ENCODE measurements at places on chromosomes 3 and 15.

DNA sequence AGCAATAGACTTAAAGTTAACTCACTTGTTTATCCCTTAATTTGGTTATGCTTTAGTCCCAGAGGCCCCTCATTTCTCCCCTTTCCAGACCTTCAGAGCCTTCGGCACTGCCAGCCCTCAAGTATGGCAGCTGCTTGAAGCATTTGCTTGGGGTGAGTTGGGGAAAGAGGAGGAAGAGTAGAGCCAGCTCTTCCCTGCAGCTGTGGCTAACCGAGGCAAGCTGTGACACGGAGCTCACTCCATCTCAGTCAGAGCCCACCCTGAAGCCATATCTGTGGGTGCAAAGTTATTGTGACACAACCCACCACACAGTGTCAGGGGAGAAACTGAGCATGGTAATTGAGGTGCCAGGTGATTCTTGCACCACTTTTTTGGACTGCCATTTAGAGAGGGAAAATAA lies 66.1 kb downstream of the FILIP1L start:
- no peak for DNase-seq

- DNase-seq, result no peak
Measured at GRCh38 chr3:10140996-10141546, 507 bp upstream of the VHL start.

- DNase-seq, result peak; percentile 50
Measured at GRCh38 chr15:69595009-69595791, 142.6 kb downstream of the RPLP1 start.

DNA sequence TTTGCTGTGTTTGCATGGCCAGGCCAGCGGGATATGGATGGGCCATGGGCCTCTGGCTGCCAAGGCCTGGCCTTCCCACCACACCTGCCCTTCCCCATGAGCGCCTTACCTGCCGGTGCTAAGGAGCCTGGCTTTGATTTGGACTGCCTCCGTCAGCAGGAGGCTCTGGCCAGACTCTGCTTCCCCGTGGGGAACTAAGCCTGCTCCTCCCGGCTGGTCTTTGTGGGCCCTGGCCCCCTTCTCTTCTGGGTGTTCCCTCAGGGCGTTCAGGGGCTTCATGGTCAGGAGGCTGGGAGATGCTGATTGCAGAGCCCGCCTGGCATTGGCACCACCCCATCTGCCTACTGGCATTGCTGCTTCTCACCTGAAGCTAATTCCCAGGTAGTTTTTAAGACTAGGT lies 45.2 kb downstream of the SMAD6 start:
- DNase-seq, result no peak

GRCh38 chr3:161674402-161674801 lies 177.8 kb downstream of the OTOL1 start:
- no peak for DNase-seq

GRCh38 chr15:85973584-85974347 lies 105.9 kb upstream of the AGBL1 start:
- no peak for DNase-seq

DNA sequence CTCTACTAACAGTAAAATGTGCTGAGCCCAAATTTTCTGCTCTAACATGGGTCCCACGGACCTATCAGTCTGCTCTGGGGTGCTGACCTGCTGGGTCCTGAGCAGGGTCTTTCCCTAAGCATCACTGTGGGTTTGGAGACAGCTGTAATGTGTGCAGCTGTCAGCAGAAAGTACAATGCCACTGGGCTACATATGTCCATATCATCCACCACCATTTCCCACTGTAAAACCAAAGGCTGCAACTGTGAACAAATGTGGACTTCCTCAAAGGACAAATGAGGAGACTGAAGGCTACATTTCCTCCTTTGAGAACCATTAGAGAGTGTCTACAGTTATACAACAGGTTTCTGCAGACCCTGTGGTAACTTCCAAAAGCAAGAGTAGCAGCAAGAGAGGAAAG lies 33.8 kb upstream of the IP6K2 start:
- DNase-seq, result peak; percentile 34

DNA sequence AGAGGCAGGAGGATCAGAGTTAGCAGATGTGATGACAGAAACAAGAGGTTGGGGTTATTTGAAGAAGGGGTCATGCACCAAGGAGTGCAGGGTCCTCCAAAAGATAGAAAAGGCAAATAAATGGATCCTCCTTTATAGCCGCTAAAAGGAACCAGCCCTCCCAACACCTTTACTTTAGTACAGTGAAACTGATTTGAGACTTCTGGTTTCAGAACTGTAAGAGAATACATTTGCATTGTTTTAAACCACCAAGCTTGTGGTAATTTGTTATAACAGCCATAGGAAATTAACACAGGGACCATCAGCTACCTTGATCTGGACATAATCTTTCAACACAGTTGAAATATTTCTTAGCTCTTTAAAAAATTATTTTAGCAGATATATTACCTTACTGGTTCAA lies 166.6 kb downstream of the TIGIT start:
- DNase-seq, result no peak

DNA sequence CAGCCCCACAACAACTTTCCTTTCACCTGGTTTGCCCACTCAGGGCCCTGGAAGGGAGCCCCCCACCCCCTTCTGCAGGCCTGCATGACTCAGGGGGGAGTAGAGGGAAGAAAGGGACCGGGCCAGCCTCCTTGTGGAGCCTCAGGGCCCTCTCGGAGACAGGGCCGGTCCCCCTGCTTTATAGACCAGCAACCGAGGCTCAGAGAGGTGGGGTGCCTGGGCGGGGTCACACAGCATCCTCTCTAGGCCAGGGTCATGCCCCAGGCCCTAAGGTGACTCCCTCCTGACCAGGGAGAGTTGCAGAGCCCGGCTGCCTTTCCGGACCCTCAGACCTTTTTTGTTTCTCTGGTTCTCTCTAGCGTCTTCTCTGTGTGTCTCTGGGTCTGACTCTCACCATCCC lies 211.3 kb downstream of the TBC1D2B start:
- no peak for DNase-seq

DNA sequence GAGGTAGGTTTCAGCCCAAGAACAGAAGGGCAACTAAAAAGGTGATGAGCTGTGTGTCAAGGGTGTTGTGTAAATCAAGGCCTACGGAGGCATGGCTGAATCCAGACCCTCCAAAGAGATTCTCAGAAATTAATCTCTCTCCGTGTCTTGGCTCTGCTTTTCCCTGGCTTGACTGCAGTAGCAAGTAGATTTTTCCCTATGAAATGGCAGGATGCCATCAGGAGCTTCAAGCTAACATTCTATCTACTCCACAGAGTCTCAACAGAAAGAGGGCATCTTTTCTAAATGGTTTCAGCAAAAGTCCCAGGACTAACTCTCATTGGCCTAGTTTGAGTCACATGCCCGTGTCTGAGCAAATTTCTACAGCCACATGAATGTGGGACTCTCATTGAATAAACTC lies 58.3 kb downstream of the LSM3 start:
- DNase-seq, result no peak

DNA sequence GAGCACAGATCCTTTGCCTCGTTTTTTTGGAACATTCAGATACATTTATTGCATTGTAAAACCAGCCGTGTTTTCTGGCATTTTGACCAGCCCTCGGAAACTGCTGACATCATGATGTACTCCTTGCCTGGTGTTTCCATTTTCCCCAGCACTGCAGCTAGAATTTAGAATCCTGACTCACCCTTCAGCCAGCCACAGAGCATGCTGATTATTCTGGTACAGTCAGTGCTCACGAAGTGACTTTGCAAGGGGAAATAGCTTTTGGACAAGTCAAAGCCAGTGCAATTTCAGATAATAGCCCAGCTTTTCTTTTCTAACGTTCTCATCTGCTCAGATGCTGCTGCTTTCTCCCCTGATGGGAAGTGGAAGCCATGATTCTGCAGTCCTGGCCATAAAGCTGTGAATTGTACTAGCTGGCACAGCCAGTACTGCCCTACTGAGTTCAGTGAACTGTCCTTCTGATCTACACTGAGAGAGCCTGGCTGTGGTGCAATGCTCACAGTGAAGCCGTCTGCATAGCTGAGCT lies 12.1 kb upstream of the CNBP start:
- DNase-seq, result peak; percentile 86

GRCh38 chr3:65836047-65836446 lies 202.7 kb downstream of the MAGI1 start:
- no peak for DNase-seq

- no peak for DNase-seq
Measured at GRCh38 chr3:89340408-89340807, 233.0 kb downstream of the EPHA3 start.

DNA sequence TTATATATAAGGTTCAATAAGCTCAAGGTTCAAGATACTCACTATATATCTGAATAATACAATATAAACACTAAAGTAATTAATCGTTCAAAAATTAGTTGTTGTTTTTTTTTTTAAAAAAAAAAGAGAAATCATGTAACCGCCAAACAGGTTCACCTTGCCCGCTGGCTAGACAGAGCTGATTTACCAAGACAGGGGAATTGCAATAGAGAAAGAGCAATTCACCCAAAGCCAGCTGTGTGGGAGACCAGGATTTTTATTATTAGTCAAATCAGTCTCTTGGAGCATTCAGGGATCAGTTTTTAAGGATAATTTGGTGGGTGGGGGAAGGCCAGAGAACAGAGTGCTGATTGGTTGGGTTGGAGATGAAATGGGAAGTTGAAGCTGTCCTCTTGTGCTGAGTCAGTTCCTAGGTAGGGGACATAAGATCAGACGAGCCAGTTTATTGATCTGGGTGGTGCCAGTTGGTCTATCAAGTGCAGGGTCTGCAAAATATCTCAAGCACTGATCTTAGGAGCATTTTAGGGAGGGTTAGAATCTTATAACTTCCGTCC lies 7.9 kb downstream of the HIGD1A start:
- DNase-seq, result no peak

GRCh38 chr3:98026425-98027084 lies 8.6 kb downstream of the GABRR3 start:
- DNase-seq, result no peak

DNA sequence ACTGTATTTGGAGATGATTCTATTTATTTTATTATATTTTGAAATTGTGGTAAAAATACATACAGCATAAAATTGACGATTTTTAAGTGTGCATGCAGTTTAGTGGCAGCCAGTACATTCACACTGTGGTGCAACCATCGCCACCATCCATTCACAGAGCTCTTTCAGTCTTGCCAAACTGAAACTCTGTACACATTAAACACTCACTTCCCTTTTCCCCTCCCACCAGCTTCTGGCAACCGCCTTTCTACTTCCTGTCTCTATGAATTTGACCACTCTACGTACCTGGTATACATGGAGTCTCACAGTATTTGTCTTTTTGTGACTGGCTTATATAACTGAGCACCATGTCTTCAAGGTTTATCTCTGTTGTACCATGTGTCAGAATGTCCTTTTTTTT lies 303.3 kb upstream of the ATP10A start:
- peak; percentile 7 for DNase-seq

DNA sequence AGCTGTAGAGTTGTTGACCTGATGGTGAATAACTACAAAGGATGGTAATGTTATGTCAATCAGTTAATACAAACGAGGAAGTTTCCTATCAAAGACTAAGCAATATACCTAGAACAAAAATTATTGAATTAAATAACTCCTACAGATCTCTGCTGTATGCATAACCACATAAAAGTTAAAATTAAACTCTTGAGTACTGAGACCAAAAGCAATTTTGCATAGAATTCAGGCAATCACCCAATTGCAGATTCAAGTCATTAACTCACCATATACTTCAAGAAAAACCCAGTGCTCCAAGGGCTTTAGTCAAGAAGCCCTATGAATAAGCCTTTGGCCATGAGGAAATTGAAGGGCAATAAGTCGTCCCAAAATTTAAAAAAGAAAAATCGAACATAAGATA lies 518.8 kb downstream of the MECOM start:
- no peak for DNase-seq

DNA sequence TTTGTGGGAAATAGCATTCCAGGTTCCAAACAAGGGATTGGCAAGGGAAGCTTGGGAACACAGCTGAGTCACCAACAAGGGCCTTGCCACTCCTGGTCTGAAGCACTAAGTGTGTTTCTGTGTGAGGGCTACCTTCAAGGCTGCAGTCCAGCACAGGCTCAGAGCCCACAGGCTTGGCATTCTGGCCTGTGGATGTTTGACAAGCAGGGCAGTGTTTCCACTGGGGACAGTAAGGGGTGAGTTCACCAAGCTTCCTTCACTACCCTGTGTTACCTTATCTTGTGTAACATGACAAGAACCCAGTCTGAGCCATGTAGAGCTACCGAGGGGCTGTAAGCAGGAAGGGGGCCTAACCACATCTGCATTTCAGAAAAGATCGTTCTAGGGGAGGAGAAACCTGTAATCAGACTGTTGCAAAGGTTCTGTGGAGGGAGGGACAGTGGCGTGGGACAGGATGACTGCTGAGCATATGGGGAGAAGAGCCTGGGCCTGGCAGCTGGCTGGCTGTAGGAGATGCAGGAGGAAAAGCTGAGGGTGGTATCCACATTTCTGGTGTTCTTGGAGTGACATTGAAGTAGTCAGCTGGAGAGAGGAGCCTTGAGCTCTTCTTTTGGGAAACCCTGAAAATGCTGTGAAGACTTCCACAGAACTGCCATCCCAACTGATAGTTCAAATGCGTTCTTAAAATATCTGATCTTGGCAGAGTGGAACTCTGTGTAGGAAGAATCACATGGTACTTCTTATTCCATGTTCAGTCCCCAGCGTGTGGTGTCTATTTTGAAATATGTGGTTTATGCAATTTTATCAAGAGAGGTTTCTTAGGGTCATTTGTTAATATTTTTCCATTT lies 61.3 kb downstream of the CTDSPL start:
- peak; percentile 54 for DNase-seq

DNA sequence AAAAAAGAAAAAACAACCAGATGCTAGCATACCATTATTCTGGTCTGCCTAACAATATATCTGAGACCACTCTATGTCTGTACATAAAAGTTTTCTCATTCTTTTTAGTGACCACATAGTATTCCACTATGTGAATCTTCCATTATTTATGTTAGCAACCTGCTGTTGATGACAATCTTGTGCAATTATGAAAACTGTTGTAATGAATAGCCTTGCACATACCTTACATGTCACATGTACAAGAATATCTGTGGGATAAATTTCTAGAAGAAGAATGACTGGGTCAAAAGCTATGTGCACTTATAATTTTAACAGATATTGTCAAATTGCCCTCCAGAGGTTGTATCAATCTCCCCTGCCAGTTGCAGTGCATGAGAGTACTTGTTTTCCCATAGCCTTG lies 62.5 kb downstream of the ARHGAP31 start:
- peak; percentile 42 for DNase-seq

DNA sequence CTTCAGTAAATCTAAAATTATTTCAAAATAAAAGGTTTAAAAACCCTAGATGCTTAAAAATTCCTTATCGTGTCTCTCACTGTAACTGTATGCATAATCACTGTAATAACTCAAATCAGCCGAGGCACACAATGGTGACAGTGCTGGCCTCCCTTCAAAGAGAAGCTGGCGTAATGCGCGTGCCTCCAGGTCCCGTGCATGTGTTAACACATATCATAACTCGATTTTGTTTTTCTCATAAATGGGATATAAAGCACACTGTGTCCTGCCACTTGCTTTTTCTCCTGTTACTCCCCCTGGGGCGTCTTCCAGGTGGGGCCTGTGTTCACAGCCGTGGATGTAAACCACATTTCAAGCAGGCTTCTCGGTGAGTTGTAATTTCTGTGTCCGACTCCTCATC lies 56.0 kb downstream of the TPRA1 start:
- DNase-seq, result no peak

- DNase-seq, result no peak
Measured at GRCh38 chr3:99503350-99503749, 135.0 kb upstream of the COL8A1 start.

GRCh38 chr15:25931851-25932250 lies 68.7 kb upstream of the ATP10A start:
- peak; percentile 76 for DNase-seq

- DNase-seq, result peak; percentile 33
Measured at GRCh38 chr15:25501828-25502446, 63.1 kb upstream of the UBE3A start.

- no peak for DNase-seq
Measured at GRCh38 chr3:11606865-11607440, 36.8 kb downstream of the VGLL4 start.

GRCh38 chr3:16515885-16516420 lies 2.5 kb upstream of the RFTN1 start:
- no peak for DNase-seq
